ENCODE measurements at places on chromosomes 6 and 20.

- DNase-seq, result no peak
Observed at GRCh38 chr6:40506954-40507353, 80.2 kb downstream of the LRFN2 start.

- no peak for DNase-seq
Observed at GRCh38 chr6:34709386-34709785, 12.8 kb upstream of the ILRUN start.

- DNase-seq, result no peak
Observed at GRCh38 chr6:30883685-30884520, at the start of gene DDR1. DDR1 (plus strand) TSS chr6:30884519; CDS start chr6:30888730, 4,211 bp downstream.

DNA sequence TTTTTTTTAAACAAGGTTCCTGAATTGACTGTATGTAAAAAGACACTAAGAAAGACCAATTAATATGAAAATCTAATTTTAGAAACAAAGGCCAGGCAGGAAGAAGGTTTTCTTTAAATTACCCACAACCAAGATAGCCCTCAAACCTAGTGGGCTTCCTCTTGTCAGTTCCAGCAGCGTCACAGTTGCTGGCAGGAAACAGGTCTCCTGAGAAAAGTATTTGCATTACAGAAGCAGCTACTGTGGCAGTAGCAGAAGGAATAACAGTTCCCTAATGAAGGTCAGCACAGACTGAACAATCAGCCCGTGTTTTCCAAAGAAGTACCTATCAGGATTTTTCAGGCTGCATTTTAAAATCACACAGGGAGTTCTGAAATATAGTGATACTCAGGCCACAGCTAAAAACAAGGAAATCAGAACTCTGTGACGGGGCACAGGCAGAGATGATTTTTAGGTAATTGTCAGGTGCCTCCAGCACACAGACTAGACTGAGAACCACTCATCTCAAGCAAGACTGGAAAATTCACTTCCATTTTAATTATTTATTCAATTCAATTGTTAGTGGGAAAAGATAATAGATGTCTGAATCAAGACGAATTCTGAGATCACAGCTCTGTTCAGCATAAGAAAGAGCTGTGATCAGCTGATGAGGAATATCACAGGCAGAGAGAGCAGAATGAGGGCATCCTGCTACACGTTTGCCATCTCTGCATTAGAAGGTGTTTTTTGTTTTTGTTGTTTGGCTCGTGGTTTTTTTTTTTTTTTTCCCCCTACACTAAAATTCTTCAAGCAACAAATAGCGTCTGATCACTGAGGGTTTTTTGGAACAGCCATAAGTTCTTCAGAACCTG is 230.5 kb upstream of the KHDRBS2 start:
- DNase-seq, result no peak

DNA sequence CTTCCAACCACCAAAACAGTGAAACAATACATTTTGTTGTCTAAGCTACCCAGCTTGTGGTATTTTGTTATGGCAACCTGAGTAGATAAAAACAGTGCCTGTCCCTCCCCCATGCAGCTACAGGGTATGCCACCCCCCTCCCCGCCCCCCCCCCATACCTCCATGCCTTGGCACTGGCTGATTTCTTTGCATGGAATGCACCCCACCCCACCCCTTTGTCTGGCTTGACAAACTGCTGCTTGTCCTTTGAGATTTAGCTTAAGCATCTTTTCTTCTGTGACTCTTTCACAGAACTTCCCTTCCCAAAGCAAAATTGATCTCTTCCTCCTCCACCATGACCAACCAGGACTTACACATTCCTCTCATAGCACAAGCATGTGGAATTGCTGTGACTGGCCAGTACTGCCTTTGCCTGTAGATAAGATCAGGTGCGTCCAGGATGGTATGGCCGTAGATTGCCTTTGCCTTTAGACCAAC is 64.6 kb upstream of the ADGRF1 start:
- no peak for DNase-seq

DNA sequence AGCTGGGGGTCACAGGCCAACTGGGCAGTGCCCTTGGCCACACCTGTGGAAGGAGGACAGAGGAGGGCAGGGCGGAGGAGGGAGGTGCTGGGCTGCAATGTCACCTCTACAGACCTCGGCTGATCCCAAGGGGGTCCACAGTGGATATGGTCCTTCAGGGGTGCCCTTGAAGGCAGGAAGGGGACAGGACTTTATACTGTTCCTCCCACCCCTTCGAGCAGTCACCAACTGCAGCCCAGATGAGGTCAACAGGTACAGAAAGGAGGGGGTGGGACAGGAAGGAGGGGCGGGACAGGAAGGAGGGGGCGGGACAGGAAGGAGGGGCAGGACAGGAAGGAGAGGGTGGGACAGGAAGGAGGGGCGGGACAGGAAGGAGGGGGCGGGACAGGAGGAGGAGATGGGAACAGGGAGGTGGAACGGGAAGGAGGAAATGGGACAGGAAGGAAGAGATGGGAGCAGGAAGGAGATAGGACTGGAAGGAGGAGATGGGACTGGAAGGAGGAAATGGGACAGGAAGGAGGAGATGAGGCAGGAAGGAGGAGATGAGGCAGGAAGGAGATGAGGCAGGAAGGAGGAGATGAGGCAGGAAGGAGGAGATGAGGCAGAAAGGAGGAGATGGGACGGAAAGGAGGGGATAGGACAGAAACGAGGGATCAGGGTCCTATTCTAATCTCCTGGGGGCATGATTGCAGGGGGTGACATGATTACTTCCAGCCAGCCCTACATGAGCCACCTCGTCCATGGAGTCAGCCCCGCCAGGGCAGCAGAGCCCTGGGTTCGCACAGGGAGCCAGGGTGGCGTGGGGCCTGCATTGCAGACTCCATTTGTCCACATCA is 19.4 kb upstream of the MRGBP start:
- no peak for DNase-seq

Measured in right renal cortex interstitium (tissue), 3 donors.